ENCODE measurements at places on chromosomes 1 and 21.

GRCh38 chr1:112704934-112705627 lies 1.8 kb downstream of the RHOC start:
- peak; percentile 77 for DNase-seq

DNA sequence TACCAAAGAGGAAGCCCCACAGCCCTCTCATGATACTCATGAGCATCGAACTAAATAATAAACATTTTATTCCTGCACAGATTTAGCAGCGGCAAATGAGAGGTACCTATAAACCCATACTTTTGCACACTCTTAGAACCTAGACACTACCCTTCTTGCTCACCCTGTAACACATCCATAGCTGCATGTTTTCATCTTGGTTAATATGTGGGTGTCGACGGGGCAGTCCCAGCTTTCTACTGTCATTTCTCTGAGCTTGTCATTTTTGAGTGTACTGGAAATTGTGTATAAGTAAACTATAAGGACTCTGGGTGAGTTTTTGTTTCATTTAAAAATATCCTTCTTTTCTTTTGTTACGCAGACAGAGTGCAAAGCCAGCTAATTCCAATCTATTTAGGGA lies 25.5 kb downstream of the OVGP1 start:
- DNase-seq: no peak

GRCh38 chr1:31828926-31829690 lies 13.3 kb upstream of the SPOCD1 start:
- DNase-seq: no peak

- DNase-seq: no peak
Observed at GRCh38 chr1:57167997-57168396, 202.2 kb upstream of the C8B start.

DNA sequence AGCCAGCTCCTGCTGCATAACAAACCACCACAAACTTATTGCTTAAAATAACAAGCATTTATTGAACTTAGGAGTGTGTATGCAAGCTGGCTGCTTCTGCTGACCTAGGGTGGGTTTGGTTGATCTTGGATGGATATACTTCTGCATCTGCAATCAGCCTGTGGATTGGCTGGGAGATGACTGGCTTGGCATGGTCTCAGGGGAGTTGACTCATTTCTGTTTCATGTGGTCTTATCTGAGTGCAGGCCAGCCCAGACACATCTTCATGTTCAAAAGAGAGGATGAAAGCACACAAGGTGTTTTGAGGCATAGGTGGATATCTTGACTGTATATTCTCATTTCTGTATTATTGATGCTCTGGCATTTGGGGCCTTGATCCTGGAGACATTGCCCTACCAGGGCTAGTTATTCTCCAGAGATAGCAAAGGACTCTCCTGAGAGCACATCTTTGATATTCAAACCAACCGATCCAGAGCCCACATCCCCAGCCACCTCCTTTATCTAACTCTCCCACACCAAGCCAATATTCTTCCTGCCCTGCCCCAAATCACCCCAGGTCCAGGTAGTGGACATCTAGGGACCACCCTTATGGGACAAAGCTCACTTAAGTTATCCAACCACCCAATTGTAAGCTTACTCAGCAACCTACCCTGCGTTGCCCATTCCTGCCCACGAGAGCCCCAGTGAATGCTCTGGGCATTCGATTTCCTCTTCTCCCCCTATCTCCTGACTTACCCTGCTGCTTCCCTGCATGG lies 350.8 kb downstream of the PTPRU start:
- DNase-seq: no peak

DNA sequence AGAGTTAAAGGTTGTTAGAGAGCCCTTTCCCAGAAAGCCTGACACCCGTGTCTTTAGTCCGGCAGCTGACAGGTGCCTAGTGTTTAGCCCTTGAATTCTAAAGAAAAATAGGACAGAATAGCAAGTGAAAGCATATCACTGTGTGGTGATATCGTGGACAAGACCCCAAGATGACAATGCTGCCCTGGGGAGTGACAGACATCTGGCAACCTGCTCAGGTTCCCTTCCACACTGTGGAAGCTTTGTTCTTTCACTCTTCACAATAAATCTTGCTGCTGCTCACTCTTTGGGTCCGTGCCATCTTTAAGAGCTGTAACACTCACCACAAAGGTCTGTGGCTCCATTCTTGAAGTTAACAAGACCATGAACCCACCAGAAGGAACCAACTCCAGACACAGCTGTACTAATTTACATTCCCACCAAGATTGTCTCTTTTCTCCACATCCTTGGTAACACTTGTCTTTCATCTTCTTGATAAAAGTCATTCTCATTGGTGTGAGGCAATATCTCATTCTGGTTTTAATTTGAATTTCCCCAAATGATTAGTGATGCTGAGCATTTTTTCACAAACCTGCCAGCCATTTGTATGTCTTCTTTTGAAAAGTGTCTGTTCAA lies 107.6 kb upstream of the SGIP1 start:
- DNase-seq: no peak

- no peak for DNase-seq
Observed at GRCh38 chr1:86860020-86860419, 53.9 kb downstream of the SELENOF start.

DNA sequence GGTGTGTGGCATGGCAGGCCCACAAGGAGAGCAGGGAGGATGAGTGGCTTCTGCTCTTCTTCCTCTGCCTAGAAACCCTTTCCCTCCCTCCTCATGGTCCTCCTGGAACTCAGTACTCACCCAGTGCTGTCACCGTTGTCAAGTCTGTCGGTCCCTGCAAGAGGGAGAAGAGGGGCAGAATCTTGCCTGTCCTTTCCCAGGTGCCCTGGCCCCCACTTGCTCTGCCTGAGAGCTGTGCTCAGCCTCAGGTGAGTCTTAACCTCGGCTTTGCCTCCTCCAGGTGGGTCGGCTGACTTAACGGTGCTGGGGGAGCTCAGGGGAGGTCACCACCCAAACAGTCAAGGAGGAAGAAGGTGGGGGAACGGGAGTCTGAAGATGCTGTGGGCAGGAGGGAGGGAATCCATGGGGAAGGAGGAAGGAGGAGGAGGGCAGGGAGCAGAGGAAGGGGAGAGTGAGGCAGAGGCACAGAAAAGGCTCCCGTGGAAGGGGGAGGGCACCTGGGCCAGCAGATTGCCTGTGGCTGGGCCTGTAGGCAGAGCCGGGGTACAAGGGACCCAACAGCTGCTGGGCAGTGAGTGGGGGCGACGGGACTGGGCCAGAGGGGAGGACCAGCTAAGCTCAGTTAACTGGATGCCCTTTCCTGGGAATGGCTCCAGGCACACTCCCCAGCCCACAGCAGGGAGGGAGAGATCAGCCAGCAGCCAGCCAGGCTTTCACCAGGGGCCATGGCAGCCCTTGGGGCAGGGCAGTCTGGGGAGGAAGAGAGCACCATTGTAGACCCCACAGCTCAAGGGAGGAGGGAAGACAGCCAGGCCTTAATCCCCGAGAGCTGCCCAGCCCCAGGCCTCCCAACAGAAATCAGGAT lies 26.3 kb downstream of the CTNNBIP1 start:
- DNase-seq: no peak

GRCh38 chr1:155128755-155129473 lies 1.2 kb downstream of the EFNA1 start:
- no peak for DNase-seq

DNA sequence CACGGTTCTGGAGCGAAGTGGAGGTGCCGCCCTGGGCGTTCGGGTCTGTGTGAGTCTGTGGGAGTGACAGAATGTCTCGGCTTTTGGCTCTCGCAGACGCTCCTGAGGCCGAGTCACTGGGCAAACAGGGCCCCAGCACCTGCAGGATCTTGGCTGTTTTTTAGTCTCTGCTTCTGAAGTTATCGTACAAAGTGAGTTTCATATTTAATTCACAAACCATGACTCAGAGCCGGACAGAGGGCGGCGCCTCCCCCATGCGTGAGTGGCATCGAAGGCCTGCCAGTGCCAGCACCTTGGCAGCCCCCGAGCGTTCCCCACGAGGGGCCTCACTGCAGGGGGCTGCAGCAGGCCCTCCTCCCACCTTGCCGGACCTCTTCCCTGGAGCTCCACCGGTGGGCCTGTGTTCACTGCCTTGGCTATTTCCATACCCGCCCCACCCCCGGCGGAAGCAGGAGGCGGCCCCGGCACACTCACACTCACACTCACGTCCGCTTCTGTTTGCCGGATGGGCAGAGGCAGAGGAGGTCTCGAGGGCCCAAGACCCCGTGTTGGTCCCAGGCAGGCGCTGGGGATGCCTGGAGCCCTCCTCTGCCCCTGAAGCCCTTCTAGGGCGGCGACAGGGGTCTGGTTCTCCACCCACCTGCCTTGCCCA lies 56.3 kb downstream of the MORN1 start:
- DNase-seq: no peak

- peak; percentile 21 for DNase-seq
Observed at GRCh38 chr1:119743308-119743707, 25.4 kb downstream of the HMGCS2 start.

- no peak for DNase-seq
Observed at GRCh38 chr1:94143809-94144176, 22.8 kb upstream of the ABCA4 start.

DNA sequence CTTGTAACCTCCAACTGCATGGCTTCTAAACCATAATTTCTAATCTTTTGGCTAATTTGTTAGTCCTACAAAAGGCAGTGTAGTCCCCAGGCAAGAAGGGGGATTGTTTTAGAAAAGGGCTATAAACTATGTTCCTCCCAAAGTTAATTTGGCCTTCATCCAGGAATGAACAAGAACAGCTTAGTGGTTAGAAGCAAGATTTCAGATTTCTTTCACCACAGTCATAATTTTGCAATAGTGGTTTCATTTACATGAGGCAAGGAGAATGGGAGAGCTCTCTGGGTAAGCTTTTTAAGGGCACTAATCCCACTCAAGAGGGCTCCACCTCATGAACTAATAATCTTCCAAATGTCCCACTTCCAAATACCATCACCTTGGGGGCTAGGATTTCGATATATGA lies 1353.9 kb downstream of the NCAM2 start:
- no peak for DNase-seq

- no peak for DNase-seq
Observed at GRCh38 chr1:15731735-15732685, 4.0 kb upstream of the SLC25A34 start.

GRCh38 chr1:186155594-186155993 lies 219.5 kb downstream of the TPR start:
- DNase-seq: peak; percentile 59

- no peak for DNase-seq
Observed at GRCh38 chr1:198660341-198661261, 21.8 kb downstream of the PTPRC start.

- no peak for DNase-seq
Observed at GRCh38 chr1:175822580-175822979, 79.2 kb upstream of the TNR start.

- DNase-seq: no peak
Observed at GRCh38 chr1:12634156-12634555, 9.7 kb upstream of the AADACL4 start.

- no peak for DNase-seq
Observed at GRCh38 chr1:47505267-47505666, 67.4 kb downstream of the FOXD2 start.

- DNase-seq: no peak
Observed at GRCh38 chr1:223258751-223259198, 105.2 kb downstream of the SUSD4 start.

DNA sequence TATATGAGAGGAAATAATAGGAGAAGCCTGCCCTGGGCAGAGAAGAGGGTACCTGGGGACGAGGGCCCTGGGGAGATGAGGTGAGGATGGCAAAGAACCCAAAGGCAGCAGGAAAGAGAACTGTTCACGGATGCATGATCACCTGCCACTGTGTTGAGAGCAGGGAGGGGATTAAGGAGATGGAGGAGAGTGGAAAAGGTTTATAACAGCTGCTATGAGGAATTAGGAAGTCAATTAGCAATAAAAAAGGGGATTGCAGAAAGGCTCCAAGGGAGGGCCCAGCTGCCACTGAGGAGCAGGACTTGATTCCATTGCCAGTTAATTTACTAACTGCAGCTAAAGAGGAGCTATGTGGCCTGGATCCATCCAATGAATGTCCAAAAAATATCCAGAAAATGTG lies 61.1 kb downstream of the GFI1 start:
- no peak for DNase-seq

DNA sequence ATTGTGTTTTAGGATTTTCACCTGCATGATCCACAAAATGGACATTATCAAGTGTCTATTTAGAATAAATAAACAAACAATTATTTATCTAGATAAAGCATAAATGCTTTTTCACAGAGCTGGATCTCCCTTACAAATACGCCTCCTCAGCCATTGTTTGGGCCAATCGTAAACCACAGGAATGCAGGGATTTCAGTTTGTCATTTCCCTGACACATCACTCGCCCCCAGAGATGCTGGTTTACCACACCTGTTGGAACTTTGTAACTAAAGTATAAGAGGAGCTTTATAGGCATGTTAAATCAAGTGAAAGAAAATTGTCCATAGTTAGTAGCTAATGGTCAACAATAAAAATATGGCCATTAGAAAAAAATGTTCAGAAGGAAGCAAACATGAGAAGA lies 40.3 kb downstream of the GPR88 start:
- no peak for DNase-seq

DNA sequence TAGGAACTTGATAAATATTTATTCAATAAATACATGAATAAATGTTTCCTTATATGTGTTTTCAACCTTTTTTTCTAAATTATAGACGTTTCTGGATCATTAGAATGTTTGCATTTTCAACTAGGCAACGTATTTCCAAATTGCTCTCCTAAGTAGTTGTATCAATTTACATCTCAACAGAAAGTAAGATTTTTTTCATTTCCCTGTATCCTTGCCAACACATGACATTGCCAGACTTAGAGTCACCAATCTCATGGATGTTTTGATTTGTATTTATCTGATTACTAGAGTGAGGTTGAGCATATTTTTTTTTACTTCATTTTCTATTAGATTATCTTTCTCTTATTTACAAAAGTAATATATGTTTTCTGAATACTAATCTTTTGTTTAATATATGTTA lies 22.2 kb upstream of the SMG7 start:
- DNase-seq: no peak

DNA sequence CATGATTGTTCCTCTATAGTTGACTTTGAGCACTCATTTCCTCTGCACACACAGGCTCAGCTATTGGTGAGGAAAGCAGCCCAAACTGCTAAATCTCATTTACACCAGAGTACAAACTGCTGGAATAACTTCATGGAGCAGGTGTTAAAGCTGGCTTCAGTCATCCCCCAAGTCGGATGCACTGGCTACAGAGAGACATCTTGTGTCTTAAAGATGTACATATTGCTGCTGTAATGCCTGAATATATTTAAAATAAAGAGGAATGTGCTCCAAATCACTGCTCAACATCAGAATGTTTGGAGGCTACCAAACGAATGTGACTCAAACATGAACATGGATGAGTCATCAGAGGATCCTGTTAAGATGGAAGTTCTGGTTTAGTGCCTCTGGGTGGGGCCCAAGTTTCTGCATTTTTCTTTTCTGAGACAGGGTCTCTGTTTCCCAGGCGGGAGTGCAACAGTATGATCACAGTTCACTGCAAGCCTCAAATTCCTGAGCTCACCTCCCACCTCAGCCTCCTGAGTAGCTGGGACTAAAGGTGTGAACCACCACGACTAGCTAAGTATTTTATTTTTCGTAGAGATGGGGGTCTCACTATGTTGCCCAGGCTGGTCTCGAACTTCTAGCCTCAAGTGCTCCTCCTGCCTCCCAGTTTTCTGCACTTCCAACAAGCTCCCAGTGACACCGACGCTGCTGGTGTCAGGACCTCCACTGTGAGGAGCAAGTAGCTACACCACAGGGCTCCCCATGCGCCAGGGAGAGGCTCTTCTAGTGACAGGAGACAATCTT lies 79.0 kb upstream of the KRTAP19-8 start:
- DNase-seq: no peak

GRCh38 chr1:228752675-228753265 lies 17.5 kb downstream of the RHOU start:
- DNase-seq: no peak

All from NAMALWA (cell line).